ENCODE measurements at places on chromosomes 2 and 18.

DNA sequence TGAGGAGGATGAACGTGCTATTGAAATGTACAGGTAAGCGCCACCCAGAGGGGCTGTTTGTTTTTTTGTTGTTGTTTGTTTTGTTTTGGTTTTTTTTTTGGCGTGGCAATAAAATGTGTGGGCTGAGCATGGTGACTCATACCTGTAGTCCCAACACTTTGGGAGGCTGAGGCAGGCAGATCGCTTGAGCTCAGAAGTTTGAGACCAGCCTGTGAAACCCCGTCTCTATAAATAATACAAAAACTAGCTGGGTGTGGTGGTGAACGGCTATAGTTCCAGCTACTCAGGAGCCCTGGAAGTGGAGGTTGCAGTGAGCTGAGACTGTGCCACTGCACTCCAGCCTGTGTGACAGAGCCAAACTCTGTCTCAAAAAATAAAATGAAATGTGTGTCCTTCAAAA lies 6.2 kb downstream of the PDCL3 start:
- no peak for DNase-seq

DNA sequence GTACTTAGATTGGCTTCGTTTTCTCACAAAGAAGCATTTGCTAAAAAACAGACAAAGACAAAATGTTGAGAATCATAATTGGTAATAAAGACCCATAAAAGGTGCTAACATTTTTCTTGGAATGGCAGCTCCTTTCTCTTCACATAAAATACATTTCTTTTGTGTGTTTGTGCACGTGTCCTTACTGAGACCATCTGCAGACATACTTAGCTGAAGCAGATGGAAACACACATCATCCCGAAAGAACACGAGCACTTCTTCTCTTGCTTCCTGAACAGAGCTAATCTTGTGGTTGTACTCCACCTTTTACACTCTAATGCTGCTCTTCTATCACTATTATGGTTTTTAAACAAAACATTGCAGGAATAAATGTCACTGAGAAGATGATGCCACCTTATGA lies 142.5 kb downstream of the SPHKAP start:
- no peak for DNase-seq

GRCh38 chr2:227804975-227805374 lies 8.7 kb upstream of the CCL20 start:
- no peak for DNase-seq

GRCh38 chr18:11868230-11868629 lies 17.0 kb downstream of the CHMP1B start:
- no peak for DNase-seq

DNA sequence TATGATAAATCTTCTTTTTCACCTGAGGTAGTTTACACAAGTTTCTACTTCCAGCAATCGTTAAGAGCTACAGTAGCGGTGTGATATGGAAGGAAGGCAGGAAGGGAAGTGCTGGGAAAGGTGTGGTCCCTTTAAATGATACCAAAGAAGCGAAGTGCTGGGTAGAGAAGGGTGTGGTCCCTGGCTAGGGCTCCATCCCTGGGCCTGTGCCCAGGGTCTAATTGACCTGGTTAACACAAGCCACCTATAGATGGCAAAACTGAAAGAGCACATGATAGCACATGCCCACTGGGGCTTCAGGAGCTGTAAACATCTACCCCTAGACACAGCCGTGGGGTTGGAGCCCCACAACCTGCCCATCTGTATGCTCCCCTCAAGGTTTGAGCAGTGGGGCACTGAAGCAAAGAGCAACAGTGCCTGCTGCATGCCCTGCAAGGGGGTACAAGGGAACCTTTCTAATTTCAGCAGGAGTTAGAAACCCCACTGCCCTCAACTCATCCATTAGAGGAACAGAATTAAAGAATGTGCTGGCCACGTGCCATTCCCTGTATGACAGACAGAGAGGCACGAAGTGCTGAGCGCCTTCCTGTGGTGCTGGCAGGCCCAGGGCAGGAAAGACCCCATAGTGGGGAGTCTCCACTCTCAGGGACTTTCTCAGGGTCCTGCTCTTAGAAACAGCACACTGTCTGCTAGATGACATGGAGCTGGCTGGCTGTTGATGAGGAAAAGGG lies 153.1 kb upstream of the LMAN1 start:
- no peak for DNase-seq

DNA sequence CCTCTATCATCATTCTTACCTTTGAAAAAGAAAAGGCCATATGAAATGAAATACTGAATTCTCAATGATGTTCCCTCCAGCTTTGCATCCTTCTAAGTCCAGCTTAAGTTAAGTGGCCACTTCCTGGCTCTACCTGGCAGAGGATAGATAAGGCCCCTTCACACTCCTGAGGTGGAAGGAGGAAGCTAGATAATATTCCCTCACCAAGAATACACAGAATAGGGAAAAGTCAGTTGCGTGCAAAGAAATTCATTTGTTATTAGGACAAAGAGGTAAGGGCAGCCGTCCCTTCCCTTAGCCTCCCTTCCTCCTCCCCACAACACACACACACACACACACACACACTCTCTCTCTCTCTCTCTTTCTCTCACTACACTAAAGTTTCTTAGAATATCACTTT lies 37.5 kb downstream of the OLA1 start:
- DNase-seq, result no peak

GRCh38 chr2:138321458-138321857 lies 180.1 kb upstream of the SPOPL start:
- DNase-seq, result no peak

- DNase-seq, result peak; percentile 17
Observed at GRCh38 chr2:82139979-82140611, 1835.5 kb upstream of the LRRTM1 start.

DNA sequence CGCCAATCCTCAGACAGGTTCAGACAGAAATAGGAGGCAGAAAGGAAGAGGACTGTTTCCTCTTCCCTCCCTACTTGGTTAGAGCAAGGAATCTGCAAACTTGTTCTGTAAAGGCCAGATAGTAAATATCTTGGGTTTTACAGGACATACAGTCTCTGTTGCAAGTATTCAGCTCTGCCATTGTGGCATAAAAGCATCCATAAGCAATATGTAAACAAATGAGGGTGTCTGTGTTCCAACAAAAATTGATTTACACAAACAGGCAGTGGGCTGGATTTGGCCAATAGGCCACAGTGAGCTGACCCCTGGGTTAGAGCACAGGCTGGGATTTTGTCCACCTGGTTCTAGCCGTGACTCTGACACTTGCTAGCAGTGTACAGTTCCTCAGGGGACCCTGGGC lies 89.4 kb downstream of the NRP2 start:
- DNase-seq, result no peak

- DNase-seq, result no peak
Observed at GRCh38 chr2:217755027-217755745, 247.6 kb downstream of the TNS1 start.

GRCh38 chr2:211068108-211068780 lies 511.8 kb downstream of the CPS1 start:
- DNase-seq, result no peak

DNA sequence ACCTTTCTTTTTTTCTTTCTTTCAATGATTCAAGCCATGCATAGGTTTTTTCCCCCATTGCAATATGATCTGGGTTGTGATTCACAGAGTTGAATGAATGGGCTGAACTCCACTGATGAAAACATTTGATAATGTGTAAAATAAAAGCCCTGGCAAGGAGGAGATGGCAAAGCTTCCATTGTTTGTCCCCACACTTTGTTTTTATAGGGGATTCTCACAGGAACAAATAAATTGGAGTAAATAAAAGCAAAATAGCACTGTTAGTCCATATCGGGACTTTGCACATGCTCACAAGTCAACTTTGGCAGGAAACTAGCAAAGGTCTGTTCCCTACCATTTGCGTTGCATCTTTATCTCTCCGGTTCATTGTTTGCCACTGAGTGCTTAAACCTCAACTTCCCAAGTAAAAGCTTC lies 55.7 kb downstream of the MEIS1 start:
- DNase-seq, result no peak

DNA sequence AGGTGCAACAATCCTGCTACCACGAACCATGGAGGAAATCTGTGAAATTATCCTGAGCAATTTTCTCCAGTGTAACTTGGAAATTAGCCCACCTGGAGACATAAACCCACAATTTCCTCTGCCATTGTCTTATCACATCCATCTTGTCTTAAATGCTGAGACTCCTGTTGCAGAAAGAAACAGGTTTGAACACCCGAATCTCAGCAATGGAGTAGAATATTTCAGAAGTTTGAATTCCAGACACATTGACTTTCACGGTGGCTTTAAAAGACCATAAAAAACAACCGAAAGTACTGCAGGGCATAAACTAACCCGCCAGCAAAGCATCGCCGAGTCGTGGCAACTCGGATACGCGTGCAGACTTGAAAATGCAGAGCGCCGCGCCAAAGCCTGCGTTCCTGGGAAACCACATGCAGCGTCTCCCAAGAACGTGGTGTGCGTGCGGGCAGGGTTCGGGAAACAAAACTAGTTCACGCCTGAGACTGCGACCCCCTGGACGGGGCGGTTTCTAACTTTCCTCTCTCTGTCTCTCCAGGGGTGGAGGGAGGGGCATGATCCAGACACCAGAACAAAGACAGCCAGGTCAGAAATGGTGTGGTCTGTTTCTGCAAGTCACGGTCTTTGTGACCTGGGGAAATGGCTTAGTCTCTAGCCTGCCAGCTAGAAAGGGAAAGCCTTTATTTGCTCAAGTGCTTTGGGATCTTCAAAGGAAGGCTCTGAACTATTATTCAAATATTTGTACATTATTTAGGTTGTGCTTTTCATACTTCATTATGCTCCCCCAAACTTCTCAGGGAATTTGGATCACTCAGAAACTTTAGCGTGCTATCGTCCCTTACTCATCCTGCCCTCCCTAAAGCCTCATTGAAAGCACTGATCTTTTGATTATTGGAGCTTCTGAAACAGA lies 26.9 kb upstream of the KCTD1 start:
- peak; percentile 58 for DNase-seq

GRCh38 chr2:230793572-230794359 lies 71.0 kb upstream of the ITM2C start:
- peak; percentile 32 for DNase-seq

GRCh38 chr2:70999362-70999761 lies 4.7 kb upstream of the TEX261 start:
- DNase-seq, result no peak

DNA sequence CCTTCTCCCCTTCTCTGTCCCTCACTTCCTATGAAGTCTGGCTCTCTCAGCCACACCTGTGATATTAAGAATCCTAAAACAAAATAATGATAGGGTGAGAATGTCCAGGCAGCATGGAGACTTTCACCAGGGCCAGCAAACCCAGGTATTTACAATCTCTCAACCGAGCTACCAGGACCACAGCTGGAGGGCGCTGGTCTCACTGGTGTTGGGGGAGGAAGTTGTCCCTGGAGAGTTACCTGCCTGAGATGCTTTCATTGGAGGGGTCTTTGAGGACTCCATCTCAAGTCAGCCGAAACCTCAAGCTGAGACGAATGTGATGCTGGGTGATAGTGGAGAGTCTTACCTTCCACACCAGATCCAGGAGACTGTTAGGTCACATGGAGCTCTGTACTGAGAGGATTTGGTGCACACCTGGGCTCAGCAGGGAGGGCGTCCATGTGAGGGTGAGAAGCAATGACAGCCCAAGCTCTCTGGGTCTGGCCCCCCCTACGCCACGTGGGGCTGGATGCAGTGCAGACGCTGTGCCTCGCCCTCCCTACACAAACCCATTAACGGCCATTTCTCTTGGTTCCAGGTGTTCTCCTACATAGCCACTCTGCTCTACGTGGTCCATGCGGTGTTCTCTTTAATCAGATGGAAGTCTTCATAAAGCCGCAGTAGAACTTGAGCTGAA lies 27.4 kb downstream of the MAL start:
- DNase-seq, result no peak

DNA sequence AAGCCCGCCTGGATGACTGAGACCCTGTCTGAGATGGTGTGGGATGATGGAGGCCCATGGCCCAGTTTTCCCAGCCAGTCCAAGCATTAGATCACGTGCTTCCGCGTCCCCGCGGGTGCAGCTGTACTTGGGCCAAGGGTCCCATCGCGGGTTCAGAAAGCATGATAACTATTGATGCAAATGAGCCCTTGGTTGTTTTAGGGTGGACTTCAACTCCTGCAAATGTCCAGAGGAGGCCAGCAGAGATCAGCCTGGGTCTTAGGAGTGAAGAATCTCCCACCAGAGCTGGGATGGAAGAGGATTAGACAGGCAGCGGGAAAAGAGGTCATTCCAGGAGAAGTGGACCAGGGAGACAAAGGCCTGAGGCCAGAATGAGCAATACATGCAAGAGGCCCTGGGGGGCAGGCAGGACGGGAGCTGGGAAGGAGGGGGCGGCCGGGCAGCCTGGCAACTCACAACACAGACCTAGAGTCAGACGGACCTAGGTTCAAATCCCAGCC lies 89.9 kb upstream of the TMEM247 start:
- DNase-seq, result no peak

DNA sequence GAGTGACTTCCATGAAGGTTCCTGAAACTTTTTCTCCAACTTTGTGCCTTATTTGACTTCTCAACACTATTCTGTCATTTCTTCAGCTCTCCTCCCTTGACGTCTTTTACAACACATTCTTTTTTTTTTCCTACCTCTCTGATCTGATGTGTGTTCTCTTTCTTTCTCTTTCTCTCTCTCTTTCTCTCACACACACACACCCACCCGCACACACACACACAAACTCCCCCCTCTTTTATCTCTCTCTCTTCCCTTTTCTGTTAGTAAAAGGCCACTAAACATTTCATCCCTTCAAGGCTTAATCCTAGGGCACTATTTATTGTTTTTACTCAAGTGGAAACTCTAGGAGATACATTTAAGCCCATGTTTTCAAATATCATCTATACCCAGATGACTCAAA lies 107.8 kb upstream of the CNTNAP5 start:
- no peak for DNase-seq

DNA sequence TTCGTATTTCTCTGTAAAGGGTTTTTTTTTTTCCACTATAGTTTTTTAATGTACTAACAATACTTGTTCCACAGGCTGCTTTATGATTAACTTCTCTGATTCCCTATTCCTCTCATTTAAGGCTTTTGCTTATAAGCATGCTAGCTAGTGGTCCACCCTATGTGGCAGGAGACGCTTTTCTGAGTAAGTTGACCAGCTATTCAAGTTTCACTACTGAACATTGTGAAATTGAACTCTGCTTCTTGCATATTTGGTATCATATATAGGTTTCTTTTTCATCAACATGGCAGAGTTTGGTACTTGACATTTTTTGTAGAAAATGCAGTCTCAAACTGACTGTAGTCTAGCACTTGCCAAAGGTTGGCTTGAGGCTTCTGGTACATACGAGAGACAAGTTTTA lies 74.2 kb downstream of the OTX1 start:
- DNase-seq, result no peak

DNA sequence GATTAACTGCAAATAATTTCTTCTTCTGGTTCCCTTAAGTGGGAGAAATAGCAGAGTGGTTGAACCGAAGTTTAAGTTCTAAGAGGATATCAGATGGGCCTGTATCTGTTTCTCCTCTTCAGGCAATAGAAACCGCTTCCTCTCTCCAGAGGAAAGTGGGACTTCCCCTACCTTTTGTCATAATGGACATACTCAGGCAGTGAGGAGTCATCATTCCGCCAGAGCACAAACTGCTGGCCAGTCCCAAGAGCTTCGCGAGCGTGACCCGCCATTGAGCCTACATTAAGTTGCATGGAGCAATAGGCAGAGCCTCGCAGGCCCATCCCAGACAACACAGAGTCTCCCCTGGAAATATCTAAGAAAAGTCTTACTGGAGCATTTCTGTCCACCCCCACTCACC lies 158.9 kb downstream of the LDLRAD4 start:
- no peak for DNase-seq

All from right hindlimb (tissue), 1 donor.